Iris pigment epithelial cell (primary cell): ENCODE measurements at places on chromosomes 11 and 22.
A peak's percentile ranks its signal among the peaks of the same experiment; 100 is the strongest.

- DNase-seq = no peak
Observed at GRCh38 chr22:50338860-50339462, 4.2 kb upstream of the PPP6R2 start.

GRCh38 chr11:6062691-6063358 lies 32.3 kb upstream of the OR56A1 start:
- no peak for DNase-seq

- DNase-seq = peak; percentile 92
Observed at GRCh38 chr11:94449437-94449836, 44.2 kb downstream of the MRE11 start.

- DNase-seq = peak; percentile 59
Observed at GRCh38 chr11:43942662-43943371, 380 bp downstream of the C11orf96 start.

- DNase-seq = no peak
Observed at GRCh38 chr11:69362315-69362714, 68.4 kb downstream of the MYEOV start.

DNA sequence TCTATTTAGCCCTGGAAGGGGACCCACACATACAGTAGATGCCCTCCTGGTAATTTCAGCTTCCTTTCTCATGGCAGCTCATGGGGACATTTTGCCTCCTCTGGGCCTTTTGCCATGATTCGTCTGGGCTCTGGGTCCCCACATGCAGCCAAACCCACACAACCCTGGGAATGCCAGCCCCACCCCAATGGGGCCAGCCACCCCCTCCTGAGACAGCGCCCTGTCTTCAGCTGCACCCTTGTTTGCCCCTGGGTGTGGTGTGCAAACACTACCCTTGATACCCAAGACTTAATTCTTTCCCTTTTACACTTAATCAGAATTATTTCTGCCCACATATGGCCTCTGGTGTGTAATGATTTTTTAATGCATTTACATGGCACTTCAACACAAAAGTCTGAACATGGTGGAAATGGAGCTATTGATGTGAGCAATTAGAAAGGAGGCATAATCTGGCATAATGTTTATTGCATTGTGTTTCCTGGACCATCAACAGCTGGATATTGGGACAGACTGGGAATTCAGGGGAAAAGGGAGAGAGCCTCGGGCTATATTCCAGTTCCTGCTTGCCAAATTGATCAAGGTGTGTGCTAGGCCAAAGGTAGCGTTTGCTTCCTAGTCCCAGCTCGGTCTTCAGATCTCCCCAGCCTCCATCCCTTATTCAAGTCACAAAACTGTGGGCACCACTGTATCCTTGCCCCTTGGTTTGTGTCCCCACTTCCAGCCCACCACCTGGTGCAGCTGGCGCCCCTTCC lies 85.0 kb upstream of the ANO1 start:
- no peak for DNase-seq
